ENCODE measurements at places on chromosomes 4 and X. TPM values are rescaled to one million over a fixed set of nuclear protein-coding genes. Genes with fewer than 3 reads are reported as not detected.

Gene IDUA
- 20.3 TPM for total RNA-seq

Gene RS1
- total RNA-seq, result not detected

Gene MAGEA9B
- total RNA-seq, result not detected

Gene OPRPN
- total RNA-seq, result not detected

Gene SMIM10
- not detected for total RNA-seq

Gene FGG
- total RNA-seq, result not detected

Gene AKAP4
- total RNA-seq, result not detected

Gene GPR173
- 85.3 TPM for total RNA-seq

Gene SMIM10L2A
- total RNA-seq, result 3.4 TPM

Gene EDA
- 1.7 TPM for total RNA-seq

Gene MTNR1A
- not detected for total RNA-seq

Gene POU4F2
- total RNA-seq, result 1.8 TPM

Gene DUSP9
- total RNA-seq, result 0.61 TPM

Gene IGSF1
- 3.0 TPM for total RNA-seq

Gene CSAG3
- total RNA-seq, result 7.4 TPM

Gene CXCL8
- not detected for total RNA-seq

Measured in glutamatergic neuron (in vitro differentiated cells).